ENCODE measurements at places on chromosomes 7 and 10.

DNA sequence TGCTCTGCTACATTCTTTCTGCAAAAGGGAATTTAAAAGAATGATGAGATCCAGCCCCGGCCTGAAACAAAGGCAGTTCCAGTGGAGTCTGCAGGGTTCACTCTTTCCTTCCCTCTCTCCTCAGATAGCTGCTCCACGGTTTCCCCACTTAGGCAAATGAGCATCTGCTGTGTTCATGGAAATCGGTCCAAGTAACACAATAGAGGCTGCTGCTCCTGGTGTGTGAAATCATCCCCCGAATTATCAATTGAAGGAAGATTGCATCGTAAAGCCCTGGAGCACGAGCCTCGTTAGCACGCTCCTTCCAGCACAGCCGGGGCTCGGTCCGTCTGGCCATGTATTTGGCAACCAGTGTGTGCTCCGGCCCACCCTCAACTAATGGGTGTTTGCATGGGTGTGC, 108.3 kb upstream of the DPP6 start:
- DNase-seq: no peak

GRCh38 chr7:47103498-47104205, 478.3 kb downstream of the TNS3 start:
- no peak for DNase-seq

GRCh38 chr10:24444337-24444736, 235.4 kb downstream of the KIAA1217 start:
- DNase-seq: no peak

GRCh38 chr7:45580053-45580872, 6.1 kb downstream of the ADCY1 start:
- no peak for DNase-seq

GRCh38 chr10:79137826-79138225, 69.1 kb downstream of the ZMIZ1 start:
- DNase-seq: no peak

All from activated naive CD8-positive, alpha-beta T cell treated with anti-CD3 and anti-CD28 coated beads, Interleukin-2, amount 50 U/mL, for 16 hours (primary cell).